Motor neuron (in vitro differentiated cells): ENCODE measurements at places on chromosomes 13 and 19.

DNA sequence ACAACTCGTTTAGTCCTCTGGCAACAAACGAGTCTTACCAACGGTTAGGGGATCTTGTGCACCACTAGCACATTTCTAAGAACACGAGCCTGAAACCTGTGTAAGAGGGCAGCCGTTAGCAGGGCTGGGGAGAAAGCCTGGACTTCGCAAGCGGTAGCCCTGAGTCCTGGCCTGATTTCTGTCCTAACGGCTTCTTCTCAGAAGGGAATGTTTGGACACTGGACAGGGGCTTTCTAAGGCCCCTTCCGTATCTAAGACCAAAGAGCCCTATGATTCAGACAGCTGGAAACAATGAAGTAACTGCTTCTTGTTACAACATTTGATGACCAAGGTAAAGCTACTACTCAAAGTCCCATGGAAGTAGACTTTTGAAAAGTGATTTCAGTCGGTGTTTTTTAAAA, 2.2 kb downstream of the ANKRD10 start:
- no peak for ATAC-seq

DNA sequence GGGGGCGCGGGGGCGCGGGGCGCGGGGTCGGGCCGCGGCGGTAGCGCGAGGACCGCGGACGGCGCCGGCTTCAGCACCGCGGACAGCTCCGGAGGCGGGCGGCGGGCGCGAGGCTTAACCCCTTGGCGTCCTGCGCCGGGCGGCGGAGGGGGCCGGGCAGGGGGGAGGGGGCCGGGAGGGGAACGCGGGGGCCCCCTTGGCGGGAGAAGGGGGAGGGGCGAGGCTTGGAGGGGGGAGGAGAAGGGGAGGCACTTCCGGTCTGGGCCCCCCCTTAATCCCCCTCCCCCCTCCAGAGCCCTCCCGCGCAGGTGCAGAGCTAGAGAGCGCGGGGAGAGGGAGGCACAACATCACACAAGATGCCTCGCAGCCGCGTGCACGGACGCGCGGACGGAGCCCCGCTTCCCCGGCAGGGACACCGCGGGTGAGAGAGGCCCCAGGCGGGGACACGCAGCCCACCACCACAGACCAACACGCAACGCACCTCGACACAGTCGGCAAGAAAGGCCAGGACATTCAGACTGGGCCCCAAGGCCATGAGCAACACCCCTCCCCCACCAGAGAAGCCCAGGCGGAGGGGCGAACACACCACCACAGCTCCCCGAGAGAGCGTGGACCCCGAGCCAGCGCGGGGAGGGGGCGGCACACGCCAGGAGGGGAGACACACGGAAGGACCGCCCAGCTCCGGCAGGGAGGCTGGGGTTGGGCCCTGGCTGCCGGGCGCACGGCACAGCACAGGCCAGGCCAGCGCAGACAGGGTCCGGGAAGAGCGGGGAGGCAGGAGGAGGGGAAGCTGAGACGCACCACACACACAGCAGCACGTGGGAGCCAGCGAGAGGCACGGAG, 24.1 kb downstream of the SHANK1 start:
- ATAC-seq, result peak; percentile 78

DNA sequence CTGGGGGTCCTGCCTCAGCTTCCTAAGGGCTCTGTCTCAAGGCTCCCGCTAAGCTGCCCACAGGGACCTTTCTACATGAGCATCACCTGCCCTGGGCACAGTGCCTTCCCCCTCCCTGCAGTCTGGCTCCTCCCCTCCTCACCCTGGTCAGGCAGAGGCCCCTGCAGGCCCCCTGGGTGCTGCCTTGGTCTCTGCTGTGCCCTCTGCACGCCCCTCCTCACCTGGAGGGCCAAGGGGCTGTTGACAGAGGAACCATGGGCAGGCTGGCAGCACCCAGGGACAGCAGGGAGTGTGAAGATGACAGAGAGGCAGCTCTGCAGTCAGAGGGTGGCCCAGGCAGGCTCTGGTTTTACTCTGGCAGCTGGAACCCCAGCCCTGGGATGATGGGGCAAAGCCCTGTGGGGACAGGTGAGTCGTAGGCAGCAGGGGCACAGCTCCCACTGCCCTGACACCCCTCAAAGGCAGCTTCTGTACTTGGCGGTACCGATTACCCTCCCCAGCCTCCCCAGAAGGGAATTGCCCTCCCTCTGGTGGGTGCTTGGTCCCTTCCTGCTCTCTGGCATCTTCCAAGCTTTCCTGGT, 43.1 kb downstream of the SUGP2 start:
- no peak for ATAC-seq

DNA sequence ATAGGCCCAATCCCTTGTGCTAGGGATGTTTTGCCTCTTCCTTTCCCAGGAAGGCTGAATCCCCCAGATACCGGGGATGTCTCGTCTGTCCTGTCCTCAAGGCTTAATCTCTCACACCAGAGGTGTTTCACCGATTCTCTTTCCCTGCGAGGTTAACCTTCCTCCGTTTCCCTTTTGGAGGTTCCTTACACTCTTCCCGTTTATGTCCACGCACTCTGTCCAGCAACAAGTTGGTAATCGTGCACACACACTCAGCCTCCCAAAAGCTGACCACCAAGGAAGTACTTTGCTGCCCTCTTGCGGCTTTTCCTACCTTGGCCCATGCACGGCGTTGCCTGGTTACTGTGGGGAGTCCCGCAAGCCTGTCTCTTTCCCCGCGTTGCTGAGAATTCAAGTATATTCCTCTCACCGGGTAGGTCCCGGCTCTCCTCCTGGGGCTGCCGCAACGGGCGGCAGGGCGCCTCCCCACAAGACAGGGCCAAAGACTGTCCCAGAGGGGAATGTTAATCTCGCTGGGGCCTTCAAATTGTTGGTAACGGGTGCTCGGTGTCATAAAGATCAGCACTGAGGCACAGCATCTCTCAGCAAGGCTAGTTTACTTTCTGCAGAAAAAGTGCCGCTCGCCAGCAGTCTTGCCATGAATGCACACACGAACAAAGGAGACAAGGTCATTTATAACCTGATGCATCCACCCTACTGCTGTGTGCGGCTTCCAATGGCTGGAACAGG, 36.7 kb upstream of the CD177 start:
- peak; percentile 57 for ATAC-seq

- ATAC-seq, result peak; percentile 66
Observed at GRCh38 chr19:33819880-33820781, 23.5 kb downstream of the KCTD15 start.

DNA sequence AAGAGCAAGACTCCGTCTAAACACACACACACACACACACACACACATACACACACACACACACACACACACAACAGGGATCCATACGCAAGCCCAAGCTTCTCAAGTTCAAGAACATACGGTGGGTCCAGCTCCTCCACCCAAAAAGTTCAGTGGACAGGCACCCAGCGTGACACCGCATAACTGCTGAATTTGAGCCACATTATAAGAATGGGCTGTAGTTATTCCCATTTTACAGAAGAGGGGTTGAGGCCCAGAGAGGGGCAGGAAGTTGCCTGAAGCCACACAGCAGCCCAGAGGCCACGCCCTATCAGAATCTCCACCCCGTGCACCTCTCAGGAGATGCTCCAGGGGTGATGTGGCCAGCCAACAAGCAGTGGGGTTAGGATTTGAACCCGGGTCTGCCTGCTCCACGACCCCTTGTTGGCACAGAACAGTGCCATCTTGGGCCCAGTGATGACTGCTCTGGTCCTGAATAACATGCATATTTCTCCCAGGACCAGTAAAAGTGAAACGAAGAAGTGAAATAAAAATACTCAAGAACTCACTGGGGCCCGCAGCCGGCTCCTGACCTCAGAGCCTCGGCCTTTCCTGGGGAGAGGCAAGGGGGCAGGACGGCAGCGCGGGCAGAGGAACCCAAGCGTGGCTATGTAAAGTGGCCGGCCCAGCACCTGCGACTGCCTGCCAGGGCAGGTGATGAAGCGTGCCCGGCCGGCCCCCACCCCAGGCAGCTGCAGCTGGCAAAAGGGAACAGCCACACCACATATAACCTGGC, 61.9 kb downstream of the AP1M1 start:
- ATAC-seq, result no peak

DNA sequence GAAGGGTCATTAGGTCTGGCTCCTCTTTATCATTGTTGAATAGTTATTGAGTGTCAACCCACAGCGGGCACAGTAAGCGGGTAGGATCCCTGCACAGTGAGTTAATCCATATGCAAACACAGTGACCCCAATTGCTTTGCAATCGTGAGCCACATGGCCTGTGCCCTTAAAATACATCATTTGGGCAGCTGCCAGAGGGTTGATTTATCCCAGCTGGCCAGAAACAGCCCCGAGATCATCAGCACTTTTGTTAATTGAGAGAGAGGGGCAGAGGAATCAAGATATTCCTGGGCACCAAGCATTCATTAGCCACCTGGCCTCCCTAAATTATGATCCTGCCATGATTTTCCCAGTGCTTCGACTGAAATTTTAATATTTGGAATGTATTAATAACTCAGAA, 9.8 kb upstream of the CNMD start:
- ATAC-seq, result peak; percentile 60

DNA sequence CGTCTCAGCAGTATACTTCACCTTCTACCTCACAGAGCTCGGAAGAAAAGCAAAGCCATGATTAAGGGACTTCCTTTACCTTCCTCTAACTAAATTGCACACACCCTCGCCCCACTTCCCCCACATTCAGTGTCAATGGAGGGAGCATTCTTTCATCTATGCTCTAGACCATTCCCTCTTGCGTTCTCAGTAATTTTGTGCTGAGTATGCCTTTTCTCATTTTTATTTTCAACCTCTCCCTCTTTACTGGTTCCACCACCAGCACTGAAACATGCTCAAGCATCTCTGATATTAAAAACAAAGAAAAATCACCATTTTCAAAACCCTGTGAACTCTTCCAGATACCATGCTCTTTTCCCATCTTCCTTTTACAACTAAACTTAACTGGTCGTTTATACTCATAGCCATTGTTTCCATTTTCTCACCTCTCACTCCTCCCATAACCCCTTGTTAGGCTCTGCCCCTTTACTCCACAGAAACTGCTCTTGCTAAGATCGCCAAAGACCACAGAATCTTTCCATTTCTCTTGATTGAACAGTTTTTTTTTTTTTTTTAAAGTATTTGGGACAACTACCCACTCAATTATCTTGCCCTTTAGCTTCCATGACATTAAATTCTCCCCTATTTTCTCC, 32.4 kb downstream of the SERPINE3 start:
- ATAC-seq, result no peak

DNA sequence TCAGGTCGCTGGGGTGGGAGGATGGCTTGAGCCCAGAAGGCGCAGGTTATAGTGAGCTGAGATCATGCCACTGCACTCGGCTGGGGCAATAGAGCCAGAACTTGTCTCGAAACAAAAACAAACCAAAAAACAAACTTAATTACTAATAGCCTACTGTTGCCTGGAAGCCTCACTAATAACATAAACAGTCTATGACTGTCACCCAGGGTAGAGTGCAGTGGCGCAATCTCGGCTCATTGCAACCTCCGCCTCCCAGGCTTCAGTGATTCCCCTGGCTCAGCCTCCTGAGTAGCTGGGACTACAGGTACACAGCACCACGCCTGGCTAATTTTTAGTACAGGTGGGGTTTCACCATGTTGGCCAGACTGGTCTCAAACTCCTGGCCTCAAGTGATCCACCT, 18.0 kb downstream of the CATSPERD start:
- no peak for ATAC-seq

GRCh38 chr19:14059093-14059480, 2.8 kb downstream of the PALM3 start:
- no peak for ATAC-seq

GRCh38 chr19:17943274-17944221, 10.7 kb downstream of the CCDC124 start:
- ATAC-seq, result no peak

GRCh38 chr19:33248954-33249613, 23.4 kb upstream of the SLC7A10 start:
- ATAC-seq, result peak; percentile 61

- no peak for ATAC-seq
Observed at GRCh38 chr13:75869981-75870380, 233.9 kb downstream of the LMO7 start.

GRCh38 chr19:29201855-29202254, 11.1 kb downstream of the UQCRFS1 start:
- no peak for ATAC-seq

GRCh38 chr13:52832313-52832712, 16.1 kb downstream of the PCDH8 start:
- ATAC-seq, result peak; percentile 16

- no peak for ATAC-seq
Observed at GRCh38 chr13:66840621-66841020, 389.5 kb downstream of the PCDH9 start.

DNA sequence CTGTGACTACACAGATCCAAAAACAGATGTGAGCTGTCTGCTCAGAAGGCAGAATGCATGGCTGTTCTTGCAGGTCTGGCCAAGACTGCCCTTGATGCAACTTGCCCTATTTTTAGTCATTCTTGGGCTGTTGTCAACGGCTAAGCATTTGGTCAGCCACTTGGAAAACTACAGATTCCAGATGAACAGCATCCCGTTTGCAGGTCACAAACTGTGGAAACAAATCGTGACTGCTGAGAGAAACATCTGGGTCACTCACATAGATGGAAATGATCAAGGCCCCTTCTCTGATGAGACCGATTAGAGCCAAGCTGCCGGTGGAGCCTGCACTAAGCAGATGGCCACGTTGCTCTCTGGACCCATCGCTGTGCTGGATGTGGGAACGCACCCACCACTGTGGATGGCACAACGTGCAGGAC, 15.4 kb upstream of the METTL21C start:
- ATAC-seq, result no peak

DNA sequence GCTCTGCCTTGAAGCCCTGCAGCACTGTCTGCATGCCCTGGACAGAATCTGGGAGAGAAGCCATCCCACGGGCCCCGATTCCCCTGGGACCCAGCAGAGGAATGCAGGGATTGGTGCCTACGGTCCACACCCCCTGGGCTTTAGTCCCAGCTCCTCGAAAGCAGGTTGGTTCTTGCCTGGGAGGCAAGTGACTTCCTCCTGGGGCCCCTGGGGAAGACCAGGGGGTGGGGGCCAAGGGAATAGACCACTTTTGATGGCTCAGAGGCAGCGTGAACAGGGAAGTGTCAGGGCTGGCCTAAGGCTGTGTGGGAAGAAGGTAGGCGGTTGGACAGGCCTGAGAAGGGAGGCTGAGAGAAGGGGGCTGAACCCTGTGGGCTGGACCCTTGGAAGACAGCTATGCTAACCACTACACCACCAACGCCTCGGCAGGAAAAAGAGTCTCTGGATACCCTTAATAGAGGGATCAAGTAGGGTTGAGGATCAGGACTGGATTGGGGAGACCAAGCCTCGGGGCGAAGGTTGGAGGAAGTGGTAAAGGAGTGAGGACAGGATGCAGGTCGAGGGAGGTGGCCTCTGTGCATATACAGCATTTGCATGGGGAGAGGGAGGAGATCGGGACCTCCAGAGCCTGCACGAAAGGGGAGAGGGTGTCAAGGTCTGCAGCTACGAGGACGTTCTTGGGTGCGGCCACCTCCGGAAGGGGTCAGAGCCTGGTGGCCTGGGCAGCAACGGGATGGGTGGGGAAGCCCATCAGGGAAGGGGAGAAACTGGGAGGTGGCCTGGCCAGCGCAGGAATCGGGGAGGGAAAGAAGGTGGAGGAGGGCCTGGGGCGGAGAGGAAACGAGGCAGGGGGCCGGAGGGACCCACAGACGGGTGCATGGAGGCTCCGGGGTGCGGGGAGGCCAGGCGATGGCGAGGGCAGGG, 709 bp downstream of the DPP9 start:
- ATAC-seq, result peak; percentile 36

- no peak for ATAC-seq
Observed at GRCh38 chr13:110238818-110239195, 68.2 kb downstream of the COL4A1 start.

GRCh38 chr19:12112701-12113100, 27.4 kb downstream of the ZNF20 start:
- ATAC-seq, result no peak

- ATAC-seq, result no peak
Observed at GRCh38 chr19:10643968-10644259, 10.2 kb upstream of the ILF3 start.
